ENCODE measurements at places on chromosomes 3 and 15.

DNA sequence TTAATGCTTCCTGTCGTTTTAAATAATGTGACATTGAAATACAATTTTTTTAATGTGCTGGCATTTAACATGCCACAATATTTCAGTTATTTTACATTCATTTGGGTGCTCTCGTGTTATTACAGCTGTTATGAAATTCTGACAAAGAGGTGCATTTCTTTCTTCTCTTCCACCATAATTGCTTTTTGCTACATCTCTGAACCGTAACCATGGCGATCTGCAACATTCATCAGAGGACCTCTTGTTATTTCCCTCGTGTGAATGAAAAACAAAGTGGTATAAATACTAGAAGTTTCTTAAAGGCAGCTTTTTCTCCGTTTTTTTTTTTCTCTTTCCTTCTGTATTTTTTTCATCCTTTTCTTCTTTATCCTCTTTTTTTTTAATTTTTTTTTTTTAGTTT lies 316.4 kb downstream of the MCTP2 start:
- no peak for DNase-seq

DNA sequence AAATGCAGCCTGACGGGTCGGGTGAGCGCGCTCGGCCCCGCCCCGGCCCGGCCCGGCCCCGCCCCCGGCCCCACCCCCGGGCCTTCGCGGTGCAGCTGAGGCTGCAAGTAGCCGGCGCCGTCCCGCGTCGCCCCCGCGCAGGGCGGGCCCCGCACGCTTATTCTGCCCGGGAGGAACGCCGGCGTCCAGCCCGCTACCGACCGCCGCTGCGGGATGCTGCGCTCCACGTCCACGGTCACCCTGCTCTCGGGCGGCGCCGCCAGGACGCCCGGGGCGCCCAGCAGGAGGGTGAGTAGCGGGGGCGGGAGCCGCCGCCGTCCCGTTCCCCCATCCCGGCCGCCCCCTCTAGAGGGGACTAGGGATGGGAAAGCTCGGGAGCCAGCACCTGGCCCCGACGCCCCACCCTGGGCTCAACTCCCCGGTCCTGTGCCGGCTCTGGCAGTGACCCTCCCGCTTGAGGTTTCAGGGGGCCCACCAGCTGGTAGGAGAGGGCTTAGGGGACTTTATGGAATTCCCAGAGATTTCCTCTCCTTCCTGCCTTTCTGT lies at the start of gene MYZAP:
MYZAP (plus strand) TSS at position 83 of the 546 bp plus-strand sequence; CDS start at position 214, 131 bp downstream.
- peak; percentile 10 for DNase-seq

- DNase-seq = no peak
These were observed 279.8 kb downstream of the FOXP1 start for GRCh38 chr3:71303627-71304200.

- DNase-seq = peak; percentile 72
These were observed 19.5 kb upstream of the BSN start for GRCh38 chr3:49534581-49535441.

- no peak for DNase-seq
These were observed 229.0 kb upstream of the SLCO3A1 start for GRCh38 chr15:91624353-91624968.

GRCh38 chr3:102034639-102035451 lies 185.5 kb downstream of the NFKBIZ start:
- no peak for DNase-seq

DNA sequence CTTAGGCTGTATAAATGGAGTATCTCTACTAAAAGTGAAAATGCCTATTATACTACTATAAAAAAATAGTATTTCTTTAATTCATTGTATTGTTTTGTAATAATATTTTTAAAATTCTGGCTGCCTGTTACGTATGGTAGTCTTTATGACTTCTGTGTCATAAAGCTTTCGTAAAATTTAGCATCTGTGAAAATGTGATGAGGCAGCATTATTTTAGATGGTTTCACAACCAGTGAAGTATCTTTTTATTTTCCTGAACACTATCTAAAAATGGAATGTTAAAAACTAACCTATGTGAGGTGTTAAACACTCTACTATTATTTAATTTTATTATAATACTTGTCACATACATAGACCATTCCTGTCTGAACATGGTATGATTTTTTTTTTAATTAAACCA lies 46.2 kb downstream of the LRCH3 start:
- DNase-seq = no peak

DNA sequence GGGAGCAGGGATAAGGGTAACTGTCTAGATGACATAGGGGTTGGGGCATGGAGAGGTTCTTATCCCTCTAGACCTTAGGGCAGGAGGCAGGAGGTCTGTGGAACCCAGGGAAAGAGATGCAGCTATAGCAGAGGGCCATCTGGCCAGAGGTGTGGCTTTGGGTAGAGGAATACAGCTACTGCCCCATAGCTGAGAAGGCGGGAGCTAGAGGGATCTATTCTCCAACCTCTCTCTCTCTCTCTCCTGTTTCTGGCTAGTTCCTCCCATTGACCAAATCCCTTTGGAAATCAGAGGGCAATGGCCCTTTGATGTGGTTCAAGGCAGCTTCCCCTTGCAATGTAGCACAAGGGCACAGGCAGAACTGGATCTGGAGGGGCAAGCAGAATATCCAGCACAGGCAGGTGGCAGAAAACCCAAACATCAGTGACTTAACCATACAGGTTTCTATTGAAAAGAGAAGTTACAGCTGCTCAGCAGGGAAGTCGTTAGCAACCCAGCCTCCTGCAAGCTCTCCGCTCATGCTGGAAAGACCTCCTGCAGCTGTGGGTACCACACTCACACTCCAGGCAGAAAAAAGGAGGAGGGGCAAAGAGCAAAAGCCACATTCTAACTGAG lies 22.3 kb upstream of the LMOD3 start:
- no peak for DNase-seq

DNA sequence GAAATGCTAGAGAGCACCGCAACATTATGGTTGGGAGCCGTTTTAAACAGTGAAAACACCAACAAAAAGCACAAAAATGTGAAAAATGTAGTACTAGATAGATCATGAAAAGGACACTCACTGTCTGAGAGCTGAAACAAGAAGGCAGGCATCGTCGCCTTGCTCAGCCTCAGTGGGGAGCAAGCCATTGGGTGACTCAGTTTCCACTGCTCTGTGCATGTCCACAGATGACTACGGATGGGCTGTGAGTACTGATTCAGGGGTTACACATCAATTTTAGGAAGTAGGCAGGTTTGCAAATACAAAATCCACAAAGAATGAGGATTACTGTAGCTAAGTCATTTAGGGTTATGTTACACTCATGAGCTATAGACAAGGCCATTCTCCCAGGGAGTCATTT lies 10.8 kb downstream of the NOX5 start:
- DNase-seq = no peak

DNA sequence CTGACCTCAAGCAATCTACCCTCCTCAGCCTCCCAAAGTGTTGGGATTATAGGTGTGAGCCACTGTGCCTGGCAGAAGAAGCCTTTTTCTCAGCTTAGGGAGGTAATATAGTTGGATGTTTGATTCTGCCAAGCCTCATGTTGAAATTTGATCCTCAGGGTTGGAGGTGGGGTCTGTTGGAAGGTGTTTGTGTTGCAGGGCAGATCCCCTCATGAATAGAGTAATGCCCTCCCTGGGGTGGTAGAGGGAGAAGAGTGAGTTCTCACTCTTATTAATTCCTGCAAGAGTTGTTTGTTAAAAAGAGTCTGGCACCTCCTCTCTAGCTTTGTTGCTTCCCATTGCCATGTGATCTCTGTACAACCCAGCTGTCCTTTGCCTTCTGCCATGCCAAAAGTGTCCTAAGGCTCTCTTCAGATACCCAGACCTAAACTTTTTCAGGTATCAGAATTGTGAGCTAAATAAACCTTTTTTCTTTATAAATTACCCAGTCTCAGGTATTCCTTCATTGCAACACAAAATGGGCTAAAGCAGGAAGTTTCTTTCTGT lies 16.4 kb downstream of the NECTIN3 start:
- DNase-seq = no peak

GRCh38 chr3:51968170-51968775 lies 1.0 kb upstream of the PCBP4 start:
- DNase-seq = no peak

DNA sequence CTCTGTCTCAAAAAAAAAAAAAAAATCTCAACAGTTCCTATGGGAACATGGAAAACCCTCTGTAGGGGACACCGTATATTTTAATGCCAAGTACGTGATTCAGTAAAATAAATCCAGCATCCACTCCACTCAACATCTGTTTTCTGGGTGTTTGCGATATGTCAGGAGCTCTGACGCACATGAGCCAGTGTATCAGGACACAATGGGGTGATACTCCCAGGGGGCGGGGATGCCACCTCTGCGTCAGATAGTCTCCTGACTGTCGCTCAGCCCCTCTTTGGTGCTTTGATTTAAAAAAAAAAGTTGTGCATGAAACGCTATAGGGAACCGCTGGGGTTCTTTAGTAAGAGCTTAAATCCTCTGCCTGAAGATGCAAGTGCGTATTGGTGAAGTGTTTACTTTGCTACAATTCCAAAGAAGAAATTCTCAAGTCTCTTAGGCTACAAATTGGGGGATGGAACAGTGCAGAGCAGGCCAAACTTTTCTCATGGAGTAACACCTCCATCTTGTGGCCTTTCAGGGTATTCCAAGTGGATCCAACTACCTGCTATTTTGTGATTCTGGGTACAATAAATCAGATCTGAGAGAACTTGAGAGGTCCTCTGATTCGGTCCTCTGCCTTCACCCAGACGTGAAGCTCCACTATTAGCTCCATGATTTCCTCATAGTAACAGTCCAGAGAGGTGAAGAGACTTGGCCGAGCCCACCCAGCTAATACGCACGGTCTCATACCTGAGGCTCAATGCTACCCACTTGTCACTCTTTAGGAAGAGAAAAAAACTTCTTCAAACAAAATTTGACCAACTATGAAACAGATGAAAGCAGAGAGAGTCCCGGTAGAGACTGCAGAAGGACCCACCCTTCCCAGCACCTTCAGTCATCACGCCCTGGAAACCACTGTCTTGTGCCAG lies 9.3 kb upstream of the NR2E3 start:
- DNase-seq = peak; percentile 56

DNA sequence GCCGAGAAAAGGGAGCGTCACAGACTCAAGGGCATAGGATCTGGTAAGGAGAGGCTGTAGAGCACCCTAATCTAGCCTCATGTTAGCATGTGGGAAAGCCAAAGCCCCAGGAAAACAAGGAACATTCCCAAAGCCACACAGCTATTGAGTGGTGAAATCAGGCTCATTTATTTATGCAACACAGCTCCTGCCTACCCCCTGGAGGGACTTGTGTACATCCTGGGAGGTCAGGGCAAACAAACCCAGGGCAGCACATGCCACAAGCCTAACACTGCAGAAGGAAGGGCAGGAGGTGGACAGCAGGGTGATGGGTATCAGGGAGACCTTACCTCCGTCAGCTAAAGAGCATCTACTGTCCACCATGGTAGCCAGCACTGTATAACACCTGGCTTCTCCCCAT lies 283.5 kb downstream of the RPLP1 start:
- DNase-seq = no peak

DNA sequence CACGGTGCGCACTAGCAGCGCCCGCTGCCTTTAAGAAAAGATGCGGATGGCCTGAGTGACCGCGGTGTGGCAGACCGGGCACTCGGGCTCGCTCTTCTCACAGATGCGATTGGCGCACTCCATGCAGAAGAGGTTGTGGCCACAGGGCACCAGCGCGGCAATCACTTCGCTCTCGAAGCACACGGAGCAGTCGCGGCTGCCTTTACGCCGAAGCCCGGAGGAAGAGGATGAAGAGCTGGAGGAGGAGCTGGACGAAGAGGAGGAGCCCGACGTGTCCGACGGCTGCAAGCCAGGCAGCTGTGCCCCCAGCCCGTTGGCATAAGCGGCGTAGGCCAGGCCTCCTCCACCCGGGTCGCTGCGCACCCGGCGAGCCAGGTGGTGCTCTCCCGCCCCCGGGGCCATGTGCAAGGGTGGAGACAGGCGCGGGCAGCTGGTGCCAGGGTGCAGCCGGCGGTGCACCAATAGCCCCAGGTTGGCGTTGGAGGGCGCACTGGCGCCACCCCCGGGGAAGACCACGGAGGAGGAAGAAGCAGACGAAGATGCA lies 2.6 kb downstream of the MEX3B start:
- DNase-seq = no peak

GRCh38 chr3:46931631-46932331 lies 44.8 kb downstream of the CCDC12 start:
- peak; percentile 35 for DNase-seq

DNA sequence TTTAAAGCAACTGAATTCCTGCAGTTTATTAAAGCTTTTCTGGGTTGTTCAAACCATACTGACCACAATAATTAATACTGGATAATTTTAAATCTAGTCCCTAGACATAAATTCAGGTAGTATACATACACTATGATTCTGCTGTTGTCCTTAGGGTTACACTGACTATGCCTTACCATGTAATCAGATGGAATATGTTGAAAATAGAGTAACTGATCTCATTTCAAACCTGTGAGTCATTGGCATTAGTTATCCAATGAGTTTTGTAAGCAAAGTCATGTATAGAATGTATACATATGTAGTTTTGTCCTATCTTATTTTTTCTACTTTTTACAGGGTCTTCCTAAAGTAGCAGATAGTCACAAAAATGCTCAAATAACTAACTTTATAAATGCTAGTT lies 517.1 kb upstream of the CCDC54 start:
- no peak for DNase-seq

- no peak for DNase-seq
These were observed 20.6 kb downstream of the CCDC13 start for GRCh38 chr3:42752441-42752840.

DNA sequence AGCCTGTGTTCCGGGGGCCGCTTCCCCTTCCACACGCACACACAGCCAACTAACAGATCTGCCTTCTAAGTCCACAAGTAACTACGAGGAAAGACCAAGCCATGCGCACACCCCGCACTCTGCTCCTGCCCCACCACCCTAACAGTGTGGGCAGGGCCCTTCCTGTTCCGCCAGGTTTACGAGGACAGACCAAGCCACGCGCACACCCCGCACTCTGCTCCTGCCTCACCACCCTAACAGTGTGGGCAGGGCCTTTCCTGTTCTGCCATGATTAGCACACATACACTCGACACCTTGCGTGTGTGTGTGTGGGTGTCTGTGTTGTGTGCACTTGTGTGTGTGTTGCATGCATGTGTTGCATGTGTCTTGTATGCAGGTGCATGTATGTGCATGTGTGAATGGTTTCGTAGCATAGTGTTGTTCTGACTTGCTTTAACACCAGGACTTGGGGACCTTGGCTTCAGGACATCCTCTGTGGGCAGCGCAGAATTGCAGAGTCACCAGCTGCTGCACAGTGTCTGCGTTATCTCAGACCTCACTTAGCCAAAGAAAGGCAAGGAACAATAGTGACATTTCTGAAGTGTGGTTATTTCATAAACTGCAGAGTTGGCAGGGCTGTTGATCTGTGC lies 114.4 kb downstream of the CHSY1 start:
- no peak for DNase-seq

- DNase-seq = no peak
These were observed 146.3 kb downstream of the FMN1 start for GRCh38 chr15:33048255-33048654.

GRCh38 chr15:99744142-99744541 lies 10.9 kb upstream of the LYSMD4 start:
- DNase-seq = no peak

All from head of caudate nucleus (tissue), 42 donors.